MCF 10A (cell line): ENCODE measurements at places on chromosomes 6 and 20.

- no peak for DNase-seq
Observed at GRCh38 chr6:97465877-97466561, 183.0 kb upstream of the MMS22L start.

- DNase-seq: peak; percentile 38
Observed at GRCh38 chr20:10171864-10172751, 46.5 kb upstream of the SNAP25 start.

GRCh38 chr6:79672631-79673111 lies 41.5 kb downstream of the SH3BGRL2 start:
- DNase-seq: peak; percentile 45

DNA sequence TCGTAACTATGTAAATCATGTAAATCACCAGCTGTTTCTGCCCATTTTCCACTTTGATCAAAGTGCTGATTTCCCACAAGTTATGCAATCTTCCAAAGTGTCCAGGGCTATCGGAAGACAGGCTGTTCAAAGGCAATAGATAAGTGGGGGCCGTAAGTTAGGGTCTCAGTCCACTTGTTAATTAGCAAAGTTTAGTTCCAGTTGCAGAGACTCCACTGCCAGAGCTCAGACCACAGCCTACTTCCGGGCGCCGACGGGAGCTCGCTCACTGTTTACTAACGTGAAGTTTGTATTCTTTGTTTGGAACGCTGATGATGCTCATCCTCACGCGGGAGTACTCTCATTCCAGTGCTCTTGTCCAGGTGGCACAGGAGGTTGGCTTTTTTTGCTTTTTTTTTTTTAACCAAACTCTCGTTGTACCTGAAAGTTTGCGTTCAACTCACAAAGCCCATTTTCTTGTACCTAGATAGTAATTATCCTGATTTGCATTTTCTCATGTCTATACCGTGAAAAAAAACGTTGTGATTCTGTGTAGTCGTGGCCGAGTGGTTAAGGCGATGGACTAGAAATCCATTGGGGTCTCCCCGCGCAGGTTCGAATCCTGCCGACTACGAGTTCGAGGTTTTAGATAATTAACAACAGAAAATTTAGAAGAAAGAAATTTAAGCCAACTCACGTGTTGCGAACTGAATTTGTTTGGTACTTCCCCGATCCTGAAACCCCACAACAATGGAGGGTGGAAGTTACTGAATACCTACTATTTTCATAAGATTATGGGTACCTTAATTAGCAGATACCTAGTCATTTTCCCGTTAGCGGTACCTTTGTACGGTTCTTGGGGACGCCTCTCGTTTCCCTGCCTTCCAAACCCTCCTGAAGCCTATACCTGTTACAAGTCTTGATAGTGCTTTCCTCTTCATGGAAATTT lies 29.9 kb upstream of the ZNF184 start:
- peak; percentile 70 for DNase-seq

DNA sequence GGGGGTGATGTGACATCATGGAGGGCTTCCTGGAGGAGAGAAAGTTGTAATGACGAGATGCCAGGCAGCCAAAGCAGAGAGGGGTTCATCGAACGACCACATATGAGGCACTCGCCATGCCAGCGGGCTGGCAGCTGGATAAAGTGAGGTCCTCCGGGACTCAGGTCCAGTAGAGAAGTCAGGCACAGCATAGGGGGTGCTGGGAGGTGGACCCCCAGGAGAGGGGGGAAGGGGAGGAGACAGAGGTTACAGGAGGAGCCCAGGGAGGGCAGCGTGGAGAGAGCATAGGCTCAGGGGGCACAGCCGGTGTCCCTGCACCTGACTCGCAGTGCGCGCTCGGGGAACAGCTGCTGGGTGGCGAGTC lies 174.7 kb downstream of the BMP7 start:
- no peak for DNase-seq

GRCh38 chr6:110331390-110331789 lies 26.8 kb downstream of the METTL24 start:
- DNase-seq: no peak

GRCh38 chr20:17933711-17934110 lies 34.9 kb downstream of the SNX5 start:
- DNase-seq: no peak

- DNase-seq: no peak
Observed at GRCh38 chr6:66103954-66104353, 396.9 kb upstream of the EYS start.

DNA sequence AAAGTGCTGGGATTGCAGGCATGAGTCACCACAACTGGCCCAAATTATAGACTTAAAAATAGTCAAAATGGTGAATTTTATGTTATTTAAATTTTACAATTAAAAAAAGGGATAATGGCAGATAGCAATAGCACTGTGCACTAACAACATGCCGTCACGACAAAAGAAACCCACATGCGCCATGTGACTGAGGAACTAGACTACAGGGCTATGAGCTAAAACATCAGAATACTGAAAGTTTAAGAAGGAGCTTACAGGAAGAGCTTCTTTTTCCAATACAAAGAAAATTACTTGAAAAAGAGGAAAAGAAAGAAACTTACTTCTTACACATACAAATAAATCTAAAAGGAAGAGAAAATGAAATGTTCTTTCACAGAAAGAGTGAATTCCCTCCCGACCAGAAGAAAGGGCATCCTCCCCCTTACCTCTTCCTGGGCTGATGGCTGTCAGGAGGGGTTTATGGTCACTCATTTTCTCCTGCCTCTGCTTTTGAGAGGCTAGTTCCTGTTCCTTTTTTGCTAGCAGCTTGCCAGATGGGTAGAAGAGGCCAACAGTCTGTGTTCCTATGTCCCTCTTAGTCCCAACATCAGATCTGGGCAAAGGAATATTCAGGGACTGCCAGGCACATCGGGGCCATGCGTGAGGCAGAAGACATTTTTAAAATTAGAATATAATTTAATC lies 54.5 kb downstream of the DZANK1 start:
- DNase-seq: no peak

- DNase-seq: no peak
Observed at GRCh38 chr6:38349795-38350194, 289.9 kb downstream of the BTBD9 start.

DNA sequence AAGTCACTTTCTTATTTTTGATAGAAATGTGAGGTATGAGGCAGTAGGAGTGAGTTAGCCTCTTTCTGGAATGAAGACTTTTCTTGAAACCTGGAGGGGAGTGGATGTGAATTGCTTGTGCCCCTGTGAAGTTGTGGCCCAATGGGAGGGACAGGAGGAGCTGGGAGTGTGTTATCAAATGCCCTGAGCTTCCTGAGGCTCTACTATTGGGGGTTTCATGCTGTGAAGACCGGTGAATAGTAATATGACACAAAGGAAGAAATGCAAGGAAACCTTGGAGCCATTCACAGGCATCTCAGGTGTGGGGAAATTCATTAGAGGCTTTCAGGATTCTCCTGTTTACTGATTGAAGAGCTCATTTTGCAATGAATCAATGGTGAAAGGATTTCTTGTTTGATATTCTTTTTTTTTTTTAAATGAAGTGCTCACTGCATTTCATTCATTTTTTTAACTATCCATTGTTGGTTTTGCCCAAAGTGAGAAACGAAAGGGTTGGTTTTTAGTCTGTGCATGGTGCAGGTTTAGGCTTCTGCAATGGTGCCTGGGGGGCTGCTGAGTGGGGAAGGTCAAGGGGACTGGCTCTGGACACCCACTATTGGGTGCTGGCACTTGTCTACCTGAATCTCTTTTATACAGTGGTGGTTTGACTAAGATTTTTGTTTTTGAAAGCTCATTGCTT lies 8.2 kb downstream of the RNF144B start:
- no peak for DNase-seq

GRCh38 chr6:121579478-121579877 lies 144.0 kb downstream of the GJA1 start:
- no peak for DNase-seq

- no peak for DNase-seq
Observed at GRCh38 chr20:61217848-61218247, 34.2 kb upstream of the CDH4 start.

DNA sequence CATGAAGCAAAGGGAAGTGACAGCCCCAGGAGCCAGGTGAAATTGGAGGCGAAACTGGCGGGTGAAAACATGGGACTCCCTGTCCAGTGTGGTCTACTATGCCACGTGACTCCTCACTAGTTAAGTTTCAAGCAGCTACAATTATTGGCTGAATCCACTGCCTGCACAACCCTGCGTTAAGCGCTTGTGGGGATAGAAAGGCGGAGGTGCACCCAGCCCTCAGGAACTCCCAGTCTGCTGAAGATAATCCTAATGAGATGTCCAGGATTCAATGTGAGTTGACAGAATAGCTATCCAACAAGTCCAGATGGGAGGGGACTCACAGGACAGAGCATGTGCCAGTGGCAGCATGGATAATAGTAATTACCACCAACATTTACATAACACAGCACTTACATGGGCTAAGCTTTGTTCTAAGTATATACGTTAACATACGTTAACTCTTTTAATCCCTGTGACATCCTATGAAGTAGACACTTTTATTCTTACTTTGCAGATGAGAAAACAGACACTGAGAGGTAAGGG lies 1.8 kb downstream of the MOCS1 start:
- DNase-seq: no peak

GRCh38 chr6:1226277-1227099 lies 85.4 kb upstream of the FOXQ1 start:
- DNase-seq: no peak

- DNase-seq: peak; percentile 85
Observed at GRCh38 chr6:44096612-44097011, 30.6 kb downstream of the MRPL14 start.

GRCh38 chr6:136762022-136762975 lies 30.0 kb downstream of the MAP3K5 start:
- no peak for DNase-seq

- peak; percentile 70 for DNase-seq
Observed at GRCh38 chr6:118283766-118284165, 264.3 kb upstream of the PLN start.

DNA sequence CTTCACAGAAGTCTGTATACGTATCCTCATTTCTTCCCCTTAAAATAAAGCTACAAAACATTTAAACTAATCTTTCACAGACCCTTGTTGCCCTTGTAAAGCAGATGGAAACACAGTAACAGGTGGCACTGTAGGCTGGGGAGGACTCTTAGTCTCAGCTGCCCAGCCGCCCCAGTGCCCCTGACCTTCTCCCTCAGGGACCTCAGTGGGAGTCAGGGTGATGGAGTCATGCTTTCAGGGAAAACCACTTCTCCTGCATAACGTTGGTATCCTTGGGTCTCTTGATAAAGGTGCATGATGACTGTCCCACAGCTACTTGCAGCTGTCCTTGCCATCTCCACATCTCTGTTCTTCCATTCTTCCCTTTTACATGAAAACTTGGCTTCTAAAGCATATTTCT lies 198.6 kb downstream of the CDKAL1 start:
- no peak for DNase-seq

GRCh38 chr20:9241232-9241692 lies 172.4 kb downstream of the PLCB4 start:
- DNase-seq: peak; percentile 76

DNA sequence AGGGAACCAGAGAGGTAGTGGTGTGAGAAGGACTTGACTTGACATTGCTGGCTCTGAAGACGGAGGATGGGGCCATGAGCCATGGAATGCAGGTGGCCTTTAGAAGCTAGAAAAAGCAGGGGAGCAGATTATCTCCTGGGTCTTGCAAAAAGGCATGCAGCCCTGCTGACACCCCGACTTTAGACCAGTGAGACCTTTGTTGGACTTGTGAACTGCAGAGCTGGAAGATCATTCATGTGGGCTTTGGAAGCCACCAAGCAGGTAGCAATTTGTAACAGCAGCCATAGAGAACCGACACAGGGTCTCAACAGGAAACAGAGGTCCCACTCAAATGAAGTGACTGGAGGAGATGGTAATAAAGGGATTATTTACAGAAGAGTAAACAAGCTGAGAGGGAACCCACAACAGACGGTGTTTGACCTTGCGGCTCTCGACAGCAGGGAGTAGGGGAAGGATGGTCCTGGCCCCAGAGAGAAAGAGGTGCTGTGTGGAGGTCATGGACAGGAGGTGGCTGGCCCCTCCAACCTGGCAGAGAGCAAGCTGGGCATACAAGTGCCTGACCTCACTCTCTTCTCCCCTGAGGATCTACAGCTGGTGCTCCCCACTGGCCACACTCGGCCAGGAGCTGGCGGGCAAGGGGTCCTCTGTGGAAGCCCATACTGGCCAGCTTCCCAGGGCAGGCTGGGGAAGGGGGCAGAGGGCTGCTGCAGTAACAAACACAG lies 43.9 kb downstream of the SLC22A23 start:
- no peak for DNase-seq

DNA sequence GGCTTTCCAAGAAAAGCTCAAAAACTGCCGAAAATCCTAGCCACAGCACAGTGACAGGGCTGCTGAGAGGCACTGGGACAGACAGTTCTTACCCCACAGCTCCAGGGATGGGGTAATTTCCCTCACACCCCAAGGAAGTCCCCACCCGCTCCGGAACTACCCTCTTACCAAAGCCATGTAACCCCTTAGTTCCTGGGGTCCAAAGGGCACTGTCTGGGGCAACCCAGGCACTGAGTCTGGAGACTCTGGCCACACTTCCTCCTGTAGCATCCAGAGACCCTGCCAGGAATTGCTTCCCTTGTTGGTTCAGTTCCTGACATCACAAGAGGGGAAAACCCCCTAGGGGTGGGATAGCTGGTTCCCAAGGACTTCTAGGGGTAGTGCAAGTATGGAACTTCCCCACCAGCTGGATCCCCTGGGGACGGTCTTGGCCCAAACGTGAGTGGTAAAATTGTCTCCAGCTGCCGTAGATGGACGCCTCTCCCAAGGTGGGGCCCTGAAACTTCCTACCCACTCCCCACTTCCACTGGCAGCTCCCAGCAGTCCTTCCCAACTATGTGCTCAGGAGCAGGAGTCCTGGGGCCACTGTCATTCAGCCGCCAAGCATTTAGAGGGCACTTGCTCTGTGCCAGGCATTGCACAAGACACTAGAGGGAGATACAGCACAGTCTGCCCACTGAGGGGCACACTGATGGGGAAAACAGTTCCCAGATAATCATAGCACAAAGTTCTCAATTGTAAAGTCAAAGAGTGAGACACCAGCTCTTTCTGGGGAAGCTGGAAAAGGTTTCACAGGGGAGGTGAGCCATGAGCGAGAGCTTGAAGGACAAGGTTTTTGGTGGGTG lies 17.2 kb upstream of the HCK start:
- peak; percentile 16 for DNase-seq

GRCh38 chr6:169254456-169255316 lies 1.0 kb upstream of the THBS2 start:
- no peak for DNase-seq

DNA sequence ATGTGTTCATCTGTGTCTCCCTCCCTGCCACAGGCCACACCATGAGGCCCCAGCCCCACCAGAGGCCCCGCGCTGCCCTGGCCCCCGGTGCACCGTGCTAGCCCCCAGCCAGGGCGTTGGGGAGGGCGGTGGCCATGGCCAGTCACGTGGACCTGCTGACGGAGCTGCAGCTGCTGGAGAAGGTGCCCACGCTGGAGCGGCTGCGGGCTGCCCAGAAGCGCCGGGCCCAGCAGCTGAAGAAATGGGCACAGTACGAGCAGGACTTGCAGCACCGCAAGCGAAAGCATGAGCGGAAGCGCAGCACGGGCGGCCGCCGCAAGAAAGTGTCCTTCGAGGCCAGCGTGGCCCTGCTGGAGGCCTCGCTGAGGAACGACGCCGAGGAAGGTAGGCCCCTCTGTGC lies 30.3 kb downstream of the PPP1R16B start:
- DNase-seq: no peak

GRCh38 chr6:89432875-89433251 lies at the start of gene ANKRD6:
Gene ANKRD6 (plus strand): TSS chr6:89433152. CDS start chr6:89566977, 133,825 bp downstream.
- DNase-seq: peak; percentile 65
